ENCODE measurements at places on chromosomes 1 and 21.

- DNase-seq: no peak
Observed at GRCh38 chr1:58045094-58045705, 501.3 kb downstream of the OMA1 start.

- DNase-seq: no peak
Observed at GRCh38 chr1:173427146-173428054, 49.7 kb upstream of the PRDX6 start.

DNA sequence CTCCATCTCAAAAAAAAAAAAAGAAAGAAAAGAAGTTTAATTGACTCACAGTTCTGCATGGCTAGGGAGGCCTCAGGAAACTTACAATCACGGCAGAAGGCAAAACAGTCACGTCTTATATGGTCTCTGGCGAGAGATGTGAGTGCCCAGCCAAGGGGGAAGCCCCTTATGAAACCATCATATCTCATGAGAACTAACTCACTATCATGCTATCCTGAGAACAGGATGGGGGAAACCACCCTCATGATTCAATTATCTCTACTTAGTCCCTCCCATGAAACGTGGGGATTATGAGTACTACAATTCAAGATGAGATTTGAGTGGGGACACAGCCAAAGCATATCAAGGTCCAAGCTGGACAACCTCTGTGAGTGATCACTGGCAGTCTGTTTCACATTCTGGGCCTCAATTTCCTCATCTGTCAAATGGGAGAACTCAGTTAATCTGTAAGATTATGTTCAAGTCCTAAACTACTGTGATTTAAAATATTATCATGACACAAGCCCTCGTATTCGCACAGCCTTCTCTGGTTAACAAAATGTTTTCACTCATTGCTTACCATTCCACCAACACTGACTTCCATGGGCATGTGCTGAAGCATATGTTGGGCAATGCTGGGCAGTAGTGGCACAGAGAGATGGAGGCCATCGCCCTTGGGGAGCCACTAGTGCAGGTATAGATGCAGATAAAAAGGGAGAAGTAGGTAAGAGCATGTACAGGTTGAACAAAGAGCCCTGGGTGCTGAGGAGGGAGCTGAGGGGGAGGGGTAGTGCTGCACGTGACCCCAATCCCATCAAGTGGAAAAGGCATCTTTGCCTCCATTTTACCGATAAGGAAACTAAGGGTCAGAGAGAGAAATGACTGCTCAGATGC is 46.2 kb upstream of the SLC2A1 start:
- no peak for DNase-seq

- DNase-seq: no peak
Observed at GRCh38 chr1:30012455-30013440, 710.6 kb downstream of the MATN1 start.

GRCh38 chr1:72936942-72937341 is 654.6 kb upstream of the NEGR1 start:
- DNase-seq: no peak

DNA sequence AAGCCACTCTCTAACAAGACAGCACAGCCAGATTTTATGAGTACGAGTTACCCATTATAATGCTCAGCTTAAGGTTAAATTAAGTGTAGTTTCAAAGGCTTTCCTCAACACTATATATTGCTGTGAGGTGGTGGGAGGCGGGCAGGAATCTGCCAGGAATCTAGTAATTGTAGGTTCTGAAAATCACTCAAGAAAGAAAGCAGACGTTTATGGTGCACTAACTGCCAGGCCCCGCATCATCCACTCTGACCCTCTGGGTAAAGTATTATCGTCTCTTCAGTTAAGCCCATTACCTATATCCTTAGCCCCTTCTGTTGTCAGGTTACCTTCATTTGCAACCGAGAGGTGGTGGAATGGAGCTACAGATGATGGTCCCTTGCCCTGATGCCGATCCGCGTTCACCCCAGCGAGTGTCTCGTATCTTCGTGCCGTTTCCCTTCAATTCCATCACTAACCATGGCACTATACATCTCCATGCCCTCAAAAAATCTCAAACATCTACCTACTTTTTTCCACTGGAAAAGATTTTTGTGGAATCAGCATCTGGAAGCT is 12.4 kb downstream of the HMGN1 start:
- DNase-seq: no peak

GRCh38 chr21:27423906-27424595 is 457.2 kb upstream of the ADAMTS5 start:
- DNase-seq: peak; percentile 51

DNA sequence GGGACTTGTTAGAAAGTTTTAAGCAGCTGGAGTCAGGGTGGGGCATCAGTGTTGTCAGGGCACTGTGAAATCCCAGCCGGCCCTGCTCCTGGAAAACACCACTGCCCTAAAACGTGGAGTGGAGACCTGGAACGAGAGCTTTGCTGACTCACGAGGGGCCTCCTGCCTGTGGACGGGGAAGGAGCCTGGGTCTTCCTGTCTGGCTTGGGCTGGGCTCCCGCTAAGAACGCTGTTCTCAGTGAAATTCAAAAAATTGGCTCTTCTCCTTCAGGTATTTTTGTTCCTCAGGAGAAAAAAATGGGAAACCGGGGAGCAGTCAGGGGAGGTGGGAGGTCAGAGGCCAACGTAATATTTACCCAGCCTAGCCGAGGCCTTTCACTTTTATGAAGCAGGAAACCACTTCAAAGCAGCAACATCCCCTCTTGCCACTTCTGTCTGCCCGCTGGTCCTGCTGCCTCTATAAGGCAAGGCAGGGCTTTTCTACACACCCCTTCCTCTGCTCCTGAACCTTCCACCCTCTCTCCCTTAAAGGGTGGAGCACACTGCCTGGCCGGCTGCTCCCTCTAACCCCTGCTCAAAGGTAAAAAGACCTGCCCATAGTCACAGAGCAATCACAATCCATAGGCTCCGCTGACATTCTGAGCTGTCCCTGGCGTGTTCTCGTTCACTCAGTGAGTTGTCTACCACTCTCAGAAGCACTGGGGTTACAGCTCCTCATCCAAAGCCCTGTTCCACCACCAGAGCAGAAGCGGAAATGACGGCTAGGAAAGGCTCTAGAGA is 8.0 kb downstream of the PLXNA2 start:
- peak; percentile 67 for DNase-seq

DNA sequence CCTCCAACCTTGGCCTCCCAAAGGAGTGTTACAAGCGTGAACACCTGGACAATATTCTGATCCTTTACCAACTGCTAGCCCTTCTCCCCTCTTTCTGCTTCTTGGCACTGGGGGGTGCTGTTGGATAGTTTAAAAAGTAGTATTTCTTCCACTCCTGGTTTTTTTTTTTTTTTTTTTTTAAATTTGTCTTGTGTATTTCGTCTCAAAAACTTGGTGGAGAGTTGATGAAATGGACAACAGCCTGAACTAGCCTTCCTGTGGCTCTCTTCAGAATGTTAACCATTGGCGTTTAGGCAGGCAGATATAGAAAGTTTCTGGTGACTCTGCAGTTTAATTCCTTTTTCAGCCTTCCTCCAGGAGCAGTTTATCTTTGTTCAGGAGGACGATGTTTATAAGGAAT is 69.7 kb upstream of the USP24 start:
- peak; percentile 63 for DNase-seq

DNA sequence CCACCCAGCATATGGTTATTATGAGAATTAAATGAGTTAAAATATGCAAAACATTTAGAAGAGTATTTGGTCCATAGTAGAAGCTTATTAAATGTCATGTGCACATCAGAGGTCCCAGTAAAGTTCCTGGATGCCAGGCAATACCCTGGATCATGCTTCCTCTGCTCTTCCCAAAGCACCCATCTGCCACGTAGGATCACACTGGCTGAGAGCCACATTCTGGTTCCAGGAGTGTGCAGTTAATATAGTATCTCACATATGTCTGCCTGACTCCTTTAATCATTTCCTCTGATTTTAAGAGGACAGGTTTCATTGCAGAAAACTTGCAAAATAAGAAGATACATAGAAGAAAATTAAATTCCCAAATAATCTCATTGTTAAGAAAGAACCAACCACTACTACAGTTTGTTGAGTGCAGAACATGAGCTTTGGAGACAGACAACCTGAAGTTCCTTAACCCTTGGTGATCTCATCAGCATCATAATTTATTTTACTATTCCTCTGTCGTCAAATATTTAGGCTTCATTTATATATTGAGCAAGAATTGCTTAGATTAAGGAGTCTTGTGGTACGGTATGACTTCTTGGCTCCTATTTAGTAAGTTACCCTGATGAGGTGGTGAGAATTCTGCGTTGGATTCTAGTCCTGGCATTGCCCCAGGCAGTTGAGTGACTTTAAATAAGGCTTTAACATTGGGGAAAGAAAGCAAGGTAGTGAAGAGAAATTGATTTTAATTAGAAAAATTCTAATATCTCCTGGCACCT is 12.3 kb downstream of the SGIP1 start:
- DNase-seq: no peak

GRCh38 chr1:173330149-173330951 is 123.2 kb upstream of the TNFSF4 start:
- peak; percentile 74 for DNase-seq

DNA sequence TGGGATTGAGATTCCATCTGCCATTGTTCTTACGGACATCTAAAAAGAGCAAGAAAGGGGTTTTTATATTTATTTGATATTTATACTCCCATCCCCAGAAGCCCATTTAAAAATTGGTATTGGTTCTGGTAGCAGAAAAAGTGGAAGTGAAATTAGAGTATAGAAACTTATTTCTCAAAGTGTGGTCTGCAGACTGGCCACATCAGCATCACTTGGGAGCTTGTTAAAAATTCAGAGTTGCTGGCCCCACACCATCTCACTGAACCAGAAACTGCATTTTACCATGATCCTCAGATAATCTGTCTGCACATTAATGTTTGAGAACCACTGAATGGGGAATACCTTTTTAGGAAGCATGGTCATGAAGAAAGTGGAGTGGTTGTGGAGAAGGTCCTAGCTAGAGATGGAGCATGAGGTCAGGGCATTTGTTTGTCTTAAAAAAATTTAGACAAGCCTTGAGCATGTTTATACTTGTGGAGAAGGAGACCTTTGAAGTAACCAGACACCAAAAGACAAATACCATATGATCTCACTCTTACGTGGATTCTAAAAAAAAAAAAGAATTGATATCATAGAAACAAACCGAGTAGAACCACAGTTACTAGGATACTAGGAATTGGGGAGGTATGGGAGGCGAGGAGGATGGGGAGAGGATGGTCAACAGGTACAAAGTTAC is 116.3 kb downstream of the ST6GALNAC3 start:
- DNase-seq: no peak

GRCh38 chr1:65189576-65190115 is 41.6 kb downstream of the AK4 start:
- peak; percentile 58 for DNase-seq

DNA sequence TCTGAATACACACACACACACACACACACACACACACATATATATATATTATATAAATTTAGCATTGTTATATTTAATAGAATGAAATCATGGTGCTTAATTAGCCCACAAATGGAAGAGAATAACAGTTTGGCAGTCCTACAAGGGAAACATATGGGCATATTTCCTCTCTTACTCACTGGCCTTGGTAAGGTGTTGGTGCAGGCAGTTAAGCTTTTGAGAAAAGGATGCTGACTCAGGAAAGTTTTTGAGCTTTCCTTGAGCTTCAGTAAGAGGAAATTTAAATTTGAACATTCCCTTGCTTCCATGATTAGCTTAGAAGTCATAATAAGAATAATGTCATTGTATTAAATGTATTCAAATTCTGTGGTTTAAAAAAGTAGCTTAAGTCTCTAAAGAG is 37.0 kb upstream of the B3GALT5 start:
- peak; percentile 44 for DNase-seq

- no peak for DNase-seq
Observed at GRCh38 chr1:224458996-224459395, 24.4 kb upstream of the WDR26 start.

GRCh38 chr21:38819719-38820159 is 14.0 kb downstream of the ETS2 start:
- DNase-seq: peak; percentile 81

- no peak for DNase-seq
Observed at GRCh38 chr1:94228640-94229375, 8.6 kb downstream of the ARHGAP29 start.

DNA sequence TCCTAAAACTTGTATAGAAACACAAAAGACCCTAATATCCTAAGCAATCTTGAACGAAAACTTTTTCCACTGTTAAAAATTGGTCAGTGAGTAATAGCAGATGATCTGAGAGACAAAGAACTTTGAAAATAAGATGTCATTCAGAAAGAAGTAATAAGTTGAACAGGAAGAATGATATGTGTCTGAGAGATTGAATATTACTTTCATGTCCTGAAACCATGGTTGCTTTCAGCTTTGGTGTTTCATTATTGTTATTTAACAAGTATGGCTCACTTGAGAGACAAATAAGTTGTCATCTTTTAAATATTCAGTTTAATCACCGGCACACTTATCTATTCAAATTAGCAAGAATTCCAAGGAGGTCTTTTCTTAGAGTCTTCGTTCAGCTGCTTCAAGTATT is 11.4 kb downstream of the PRKACB start:
- DNase-seq: no peak

GRCh38 chr1:205032508-205032907 is 10.5 kb upstream of the CNTN2 start:
- DNase-seq: no peak

- DNase-seq: no peak
Observed at GRCh38 chr1:204711103-204711946, 25.8 kb upstream of the LRRN2 start.

GRCh38 chr1:247269133-247269532 is 13.3 kb downstream of the VN1R5 start:
- no peak for DNase-seq

DNA sequence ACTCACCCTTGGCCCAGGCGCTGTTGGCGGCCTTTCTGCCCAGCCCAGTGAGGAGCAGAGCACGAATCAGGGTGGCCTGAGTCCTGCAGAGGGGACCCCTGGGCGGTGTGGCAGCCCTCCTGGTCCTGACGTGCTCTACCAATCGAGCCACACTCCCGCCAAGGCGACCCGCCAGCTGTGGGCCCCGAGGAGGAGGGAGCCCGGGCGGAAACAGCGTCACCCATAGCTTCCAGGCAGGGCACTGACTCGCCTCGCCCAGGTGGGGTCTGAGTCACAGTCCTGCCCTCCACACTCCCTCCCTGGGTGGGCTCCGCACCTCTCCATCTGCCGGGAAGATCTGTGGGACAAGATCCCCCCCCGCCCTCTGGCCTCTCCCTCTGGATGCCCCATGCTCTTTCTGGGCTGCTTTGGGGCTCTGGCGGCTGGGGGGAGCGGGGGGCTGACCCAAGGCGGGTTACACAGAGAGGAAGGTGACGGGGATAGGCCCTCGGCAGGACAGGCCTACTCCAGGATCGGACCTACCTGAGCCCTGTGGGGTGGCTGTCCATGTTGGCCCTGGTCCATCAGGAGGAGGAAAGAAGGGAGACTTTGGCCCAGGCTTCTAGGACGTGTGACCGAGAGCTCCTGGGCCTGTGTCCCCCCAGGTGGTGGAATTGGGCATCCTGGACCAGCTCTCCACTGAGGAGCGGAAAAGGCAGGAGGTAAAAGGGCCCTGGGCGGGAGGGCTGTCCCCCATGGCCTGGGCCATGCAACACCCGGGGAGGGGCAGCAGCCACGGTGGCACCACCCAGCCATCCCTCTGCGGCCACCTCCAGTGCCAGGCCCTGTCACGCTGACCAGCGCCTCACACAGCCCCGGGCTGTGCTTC is 14.0 kb downstream of the ARHGEF16 start:
- no peak for DNase-seq

- DNase-seq: no peak
Observed at GRCh38 chr1:161267321-161267720, 8.8 kb downstream of the PCP4L1 start.

GRCh38 chr1:25675729-25676476 is 59.3 kb downstream of the MAN1C1 start:
- DNase-seq: no peak

- peak; percentile 20 for DNase-seq
Observed at GRCh38 chr1:29973406-29973805, 737.1 kb downstream of the PTPRU start.
